ENCODE measurements at places on chromosomes 16 and 17.

DNA sequence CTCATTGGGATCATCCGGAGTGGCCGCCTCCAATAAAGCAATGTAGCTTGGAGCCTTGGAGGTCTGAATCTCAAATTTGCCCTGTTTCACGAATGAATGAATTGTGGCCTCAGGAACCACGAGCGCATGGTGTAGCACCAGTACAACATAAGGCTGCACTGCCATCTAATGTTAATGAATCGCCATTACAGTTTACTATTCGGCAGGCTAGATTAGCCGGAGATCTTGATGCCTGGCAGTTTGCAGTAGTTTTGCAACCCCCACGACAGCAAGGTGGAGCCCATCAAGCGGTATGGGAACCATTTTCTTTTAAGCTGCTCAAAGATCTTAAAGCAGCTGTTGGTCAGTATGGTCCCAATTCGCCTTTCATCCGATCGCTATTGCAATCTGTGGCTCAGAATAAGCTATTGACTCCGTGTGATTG lies 18.8 kb downstream of the ALOX15B start:
- DNase-seq = peak; percentile 80

- no peak for DNase-seq
These were observed 1.2 kb upstream of the ATP2A1 start for GRCh38 chr16:28876973-28877654.

DNA sequence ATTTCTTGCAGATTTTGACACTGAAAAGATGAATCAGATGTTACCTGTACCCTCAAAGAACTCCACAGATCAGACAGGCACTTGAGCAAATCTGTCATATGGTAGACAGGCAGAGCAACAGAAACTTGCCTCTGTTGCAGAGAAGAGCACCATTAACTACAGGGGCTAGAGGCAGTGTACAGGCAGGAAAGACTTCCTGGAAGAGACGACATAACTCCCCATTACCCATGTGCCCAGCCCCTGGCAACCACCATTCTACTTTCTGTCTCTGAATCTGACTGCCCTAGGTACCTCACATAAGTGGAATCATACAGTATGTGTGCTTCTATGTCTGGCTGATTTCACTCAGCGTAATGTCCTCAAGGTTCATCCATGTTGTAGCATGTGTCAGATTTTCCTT lies 15.5 kb downstream of the GFOD2 start:
- no peak for DNase-seq

GRCh38 chr17:76445697-76446448 lies 7.1 kb downstream of the UBE2O start:
- no peak for DNase-seq

DNA sequence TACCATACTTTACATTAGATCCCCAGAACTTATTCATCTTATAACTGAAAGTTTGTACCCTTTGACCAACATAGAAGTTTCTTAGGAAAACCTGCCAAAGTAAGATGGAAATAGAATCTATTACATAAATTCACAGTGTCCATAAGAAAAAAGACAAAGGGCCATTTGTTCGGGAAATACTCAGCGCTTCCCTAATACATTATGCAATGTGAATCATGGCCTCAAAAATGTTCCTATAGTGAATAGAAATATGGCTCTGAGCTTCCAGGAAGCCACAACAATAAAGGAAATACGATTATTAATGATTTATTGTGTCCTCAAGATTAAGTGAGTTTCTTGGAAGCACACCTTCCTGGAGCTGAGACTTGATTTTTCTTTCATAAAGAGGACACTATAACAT lies 51.5 kb downstream of the GPRC5B start:
- DNase-seq = no peak
